CD8-positive, alpha-beta T cell (primary cell): ENCODE measurements at places on chromosomes 11 and 22.

DNA sequence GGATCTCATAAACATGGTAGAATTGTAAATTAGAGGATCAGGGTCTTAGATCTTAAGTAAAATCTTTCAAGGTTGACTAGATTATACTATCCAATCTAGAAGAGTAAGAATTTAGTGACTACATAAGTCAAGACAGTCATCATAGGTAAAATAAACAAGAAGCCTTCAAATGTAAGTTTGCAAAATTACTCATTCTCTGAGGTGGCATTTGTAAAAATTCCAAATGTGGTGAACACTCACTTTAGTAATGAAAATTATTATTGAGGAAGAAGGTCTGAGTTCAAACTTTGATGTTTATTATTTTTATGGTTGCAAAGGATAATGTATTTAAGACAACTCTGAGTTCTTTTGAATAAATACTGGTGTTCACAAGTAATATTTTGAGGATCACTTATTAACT, 4.6 kb downstream of the HYLS1 start:
- no peak for DNase-seq

DNA sequence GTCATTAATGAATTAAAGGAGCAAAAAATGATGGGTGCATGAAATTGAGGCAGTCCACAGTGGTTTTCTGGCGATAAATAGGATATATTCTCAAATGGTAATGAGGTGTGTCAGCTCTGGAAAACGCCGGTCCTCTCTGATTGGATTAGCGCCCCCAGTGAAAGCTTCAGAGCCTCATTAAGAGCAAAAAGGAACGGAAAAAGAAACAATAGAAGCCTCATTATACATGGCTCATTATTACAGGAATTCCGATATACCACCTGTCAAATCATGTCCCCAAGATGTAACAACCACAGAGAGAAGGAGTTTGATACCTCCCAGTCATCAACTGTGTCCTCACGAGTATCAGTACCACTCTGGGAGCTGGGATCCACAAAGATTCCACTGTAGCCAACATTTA, 175.7 kb upstream of the PITPNB start:
- no peak for DNase-seq

DNA sequence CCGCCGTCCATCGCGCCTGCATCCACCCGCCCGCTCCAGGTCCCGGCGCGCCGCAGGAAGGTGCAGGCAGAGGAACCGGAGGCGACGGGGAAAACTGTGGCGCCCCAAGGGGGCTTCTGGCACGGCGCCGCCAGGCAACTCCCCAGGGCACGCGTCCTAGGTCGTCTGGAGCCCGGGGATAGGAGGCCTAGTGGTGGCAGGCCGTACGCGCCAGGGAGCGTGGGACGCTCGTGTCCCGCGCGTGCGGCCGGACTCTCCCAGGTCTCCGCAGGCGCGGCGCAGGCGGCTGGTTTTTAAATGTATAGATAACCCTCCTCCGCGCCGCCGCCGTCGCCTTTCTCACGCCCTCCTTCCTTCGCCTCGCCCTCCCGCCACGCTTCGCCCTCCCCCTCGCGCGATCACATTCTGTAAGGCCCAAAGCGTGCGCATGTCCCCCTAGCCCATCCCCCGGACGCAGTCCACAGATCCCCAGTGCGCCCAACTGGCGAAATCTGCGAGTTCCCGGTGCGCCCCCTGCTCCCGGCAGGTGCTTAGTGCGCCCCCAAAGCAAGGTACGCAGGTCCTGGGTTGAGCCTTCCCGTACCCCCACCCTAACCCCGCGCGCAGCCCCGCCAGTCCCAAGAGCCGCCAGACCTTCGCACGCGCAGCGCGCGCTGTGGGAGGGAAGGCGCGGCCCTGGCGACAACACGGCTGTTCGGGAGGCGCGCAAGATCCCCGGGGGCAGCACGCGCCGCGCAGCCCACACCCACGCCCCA, at the start of gene ASCL2:
Gene ASCL2, minus strand, starts transcription at position 267 of the 755 bp plus-strand sequence. Its CDS starts 256 bp downstream, at position 11.
- no peak for DNase-seq

- DNase-seq = no peak
These were observed 5.1 kb upstream of the SEZ6L start for GRCh38 chr22:26164174-26164573.

- no peak for DNase-seq
These were observed 156.9 kb downstream of the DBX1 start for GRCh38 chr11:20003351-20003750.

GRCh38 chr11:44798607-44798972, 71.8 kb downstream of the TSPAN18 start:
- no peak for DNase-seq

- DNase-seq = peak; percentile 61
These were observed at the start of gene KCTD17 for GRCh38 chr22:37051391-37052385. TSS of gene KCTD17 (plus strand) at chr22:37051742. CDS start at chr22:37051761, 19 bp downstream.

GRCh38 chr22:26942637-26942957, 285.2 kb downstream of the MIAT start:
- no peak for DNase-seq

DNA sequence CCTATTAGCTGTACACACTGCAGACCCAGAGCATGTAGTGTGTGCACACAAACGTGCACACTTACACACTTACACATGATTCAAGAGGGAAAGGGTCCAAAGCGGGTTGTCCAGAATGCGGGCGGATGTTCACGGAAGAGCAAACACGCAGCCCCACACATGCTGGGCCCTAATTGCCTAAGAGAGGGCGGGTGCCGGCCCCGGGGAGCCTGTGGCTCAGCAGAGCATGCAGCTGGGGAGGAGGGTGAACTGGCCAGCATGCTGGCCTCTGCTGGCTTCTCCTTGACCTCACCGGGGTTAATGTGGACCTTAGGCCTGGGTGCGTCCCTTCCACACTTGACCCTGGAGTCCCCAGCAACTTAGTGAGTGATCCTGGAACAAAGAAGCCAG, 816.3 kb downstream of the BRD1 start:
- DNase-seq = no peak

DNA sequence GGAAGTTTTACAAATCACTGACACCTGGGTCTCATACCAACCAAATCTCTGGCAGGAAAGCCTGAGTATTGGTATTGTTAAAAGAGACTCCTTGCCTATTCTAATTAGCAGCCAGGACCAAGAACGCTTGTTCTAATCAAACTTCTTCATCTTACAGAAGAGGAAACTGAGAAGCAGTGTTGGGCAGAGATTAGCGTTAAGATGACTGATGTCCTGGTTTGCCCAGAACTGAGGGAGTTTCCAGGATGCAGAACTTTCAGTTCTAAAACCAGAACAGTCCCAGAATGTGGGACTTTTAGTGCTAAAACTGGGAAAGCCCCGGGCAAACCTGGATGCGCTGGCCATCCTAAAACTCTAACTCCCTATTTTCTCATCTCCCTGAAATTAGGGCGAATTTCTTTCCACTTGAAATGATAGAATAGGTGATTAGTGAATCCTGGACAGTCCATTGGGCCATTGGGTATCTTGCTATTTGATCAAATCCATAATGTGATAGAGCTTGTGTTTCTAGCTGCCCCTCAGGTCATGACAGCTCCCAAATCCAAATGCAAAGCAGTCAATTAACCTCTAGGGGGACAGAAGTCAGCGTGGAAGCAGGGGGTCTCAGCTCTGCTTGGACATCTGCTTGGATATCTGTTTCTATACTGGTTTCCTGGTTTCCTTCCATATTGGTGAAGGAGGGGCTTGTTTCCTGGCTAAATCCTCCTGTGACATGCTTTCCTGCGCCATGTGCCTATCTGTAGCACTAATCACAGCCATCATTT, 16.0 kb upstream of the TMPRSS13 start:
- no peak for DNase-seq

- no peak for DNase-seq
These were observed 39.4 kb upstream of the CFAP300 start for GRCh38 chr11:102007567-102008437.

DNA sequence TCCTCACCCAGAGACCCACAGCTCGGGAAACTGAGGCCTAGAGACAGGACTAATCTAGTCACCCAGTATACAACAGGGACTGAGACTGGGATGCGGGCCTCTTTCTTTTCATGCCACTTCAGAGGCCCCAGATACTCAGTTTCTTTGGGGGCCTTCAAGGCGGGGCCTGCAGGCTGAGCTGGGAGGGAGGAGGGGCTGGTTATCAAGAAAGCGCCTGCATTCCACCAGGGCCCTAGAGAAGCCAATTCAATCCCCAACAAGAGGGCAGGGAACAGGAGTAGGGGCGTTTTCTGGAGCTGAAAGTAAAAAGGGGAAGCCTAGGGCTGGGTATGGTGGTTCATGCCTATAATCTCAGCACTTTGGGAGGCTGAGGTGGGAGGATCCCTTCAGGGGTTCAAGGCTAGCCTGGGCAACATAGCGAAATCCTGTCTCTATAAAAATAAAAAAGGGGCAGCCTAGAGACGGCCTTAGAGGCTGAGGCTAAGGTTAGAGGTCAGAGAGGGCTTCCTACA, 1.6 kb downstream of the ATG2A start:
- peak; percentile 11 for DNase-seq

DNA sequence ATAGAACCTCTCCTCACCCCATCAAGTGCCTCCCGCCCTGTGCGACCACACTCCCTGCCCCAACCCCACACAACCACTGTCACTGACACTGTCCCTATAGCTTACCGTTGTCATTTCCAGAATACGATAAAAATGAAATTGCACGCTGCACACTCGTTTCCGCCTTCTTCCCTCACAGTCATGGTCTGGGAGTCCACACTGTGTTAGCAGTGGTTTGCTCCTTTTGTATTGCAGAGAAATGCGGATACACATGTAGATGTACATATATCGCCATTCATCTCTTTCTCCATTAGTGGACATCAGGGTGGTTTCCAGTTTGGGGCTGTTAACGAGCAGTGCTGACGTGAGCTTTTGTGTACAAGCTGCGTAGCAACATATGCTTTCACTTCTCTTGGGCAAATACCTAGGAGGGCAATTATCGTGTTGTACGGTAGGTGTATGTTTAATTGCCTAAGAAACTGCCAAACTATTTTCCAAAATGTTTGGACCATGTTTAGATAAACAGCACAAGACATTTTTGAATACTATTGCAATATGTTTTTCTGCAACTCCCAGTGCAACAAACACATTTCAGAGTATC, 59.2 kb upstream of the CD5 start:
- DNase-seq = peak; percentile 83

DNA sequence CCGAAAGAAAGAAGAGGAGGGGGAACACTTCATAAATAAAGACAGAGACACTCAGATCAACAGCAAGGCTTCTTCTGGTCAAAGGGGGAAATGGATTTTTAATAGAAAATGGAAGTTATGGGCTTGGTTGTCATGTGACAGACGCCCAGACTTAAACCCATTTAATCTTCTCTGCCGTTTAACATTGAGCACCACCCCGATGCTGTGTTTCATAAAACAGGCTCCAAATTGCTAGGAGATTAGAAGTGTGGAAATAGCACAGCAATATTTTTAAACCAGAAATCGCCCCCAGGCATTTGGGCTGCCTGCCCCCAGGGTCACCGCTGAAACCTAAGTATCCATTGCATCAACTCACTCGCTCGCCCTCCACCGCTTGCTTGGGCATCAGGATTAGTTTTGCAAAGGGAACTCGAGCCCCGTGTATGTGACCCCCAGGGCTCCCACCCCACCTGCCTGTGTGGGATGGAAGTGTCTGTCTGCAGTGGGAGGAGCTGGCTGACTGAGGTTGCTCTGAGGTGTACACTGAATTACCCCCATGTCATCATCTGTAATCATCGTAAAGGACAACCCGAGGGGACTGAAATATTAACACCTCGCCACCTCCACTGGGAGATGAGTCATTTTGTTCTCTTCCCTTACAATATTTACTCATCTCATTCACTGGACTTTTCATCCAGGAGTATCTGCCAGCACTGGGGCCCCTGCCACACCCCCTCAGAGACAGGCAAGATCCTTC, 10.7 kb downstream of the DSCAML1 start:
- no peak for DNase-seq

- no peak for DNase-seq
These were observed 106.4 kb downstream of the CTNND1 start for GRCh38 chr11:57867966-57868365.

- DNase-seq = no peak
These were observed 74.0 kb upstream of the TTC12 start for GRCh38 chr11:113240389-113240788.

DNA sequence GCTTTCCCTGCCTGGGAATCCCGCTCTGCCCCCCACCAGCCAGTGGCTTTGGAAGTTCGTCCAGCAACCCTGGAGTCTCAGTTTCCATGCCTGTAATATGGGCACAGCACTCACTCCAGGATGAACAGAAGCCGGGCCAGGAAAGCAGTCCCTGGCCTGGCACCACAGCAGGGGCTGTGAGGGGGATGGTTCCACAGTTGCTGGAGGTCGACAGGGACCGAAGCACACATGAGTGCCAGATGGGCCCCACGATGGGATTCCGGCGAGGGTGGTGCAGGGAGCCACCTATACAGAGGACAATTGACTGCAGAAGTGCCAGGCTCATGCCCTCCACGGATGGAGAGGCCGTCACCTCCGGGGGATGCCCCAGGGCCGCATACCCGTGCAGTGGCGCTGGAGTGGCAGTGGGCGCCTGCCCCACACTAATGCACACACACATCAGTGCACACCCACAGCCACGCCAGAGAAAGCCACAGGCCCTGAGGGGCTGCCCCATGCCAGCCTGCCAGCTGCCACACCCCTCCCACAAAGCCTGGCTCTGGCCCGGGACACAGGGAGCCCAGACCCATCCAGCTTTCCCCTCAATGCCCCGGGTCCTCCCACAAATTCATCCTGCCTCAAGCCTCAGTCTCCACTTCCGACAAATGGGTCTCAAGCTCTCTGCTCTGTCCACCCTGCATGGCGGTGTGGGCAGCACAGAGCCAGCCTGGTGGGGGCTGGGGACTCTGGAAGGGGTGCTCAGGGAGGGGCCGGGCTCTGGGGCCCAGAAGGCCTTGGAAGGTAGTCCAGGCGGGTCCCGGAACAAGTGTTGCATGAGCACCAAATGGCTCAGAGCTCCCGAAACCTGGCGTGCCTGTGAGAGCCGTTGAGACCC, 9.7 kb downstream of the ASCL2 start:
- no peak for DNase-seq

- no peak for DNase-seq
These were observed 1.9 kb downstream of the USP47 start for GRCh38 chr11:11843642-11844041.

GRCh38 chr22:41940832-41941765, 5.9 kb downstream of the CENPM start:
- peak; percentile 79 for DNase-seq

GRCh38 chr11:7253800-7254199, 2.1 kb downstream of the SYT9 start:
- DNase-seq = no peak

DNA sequence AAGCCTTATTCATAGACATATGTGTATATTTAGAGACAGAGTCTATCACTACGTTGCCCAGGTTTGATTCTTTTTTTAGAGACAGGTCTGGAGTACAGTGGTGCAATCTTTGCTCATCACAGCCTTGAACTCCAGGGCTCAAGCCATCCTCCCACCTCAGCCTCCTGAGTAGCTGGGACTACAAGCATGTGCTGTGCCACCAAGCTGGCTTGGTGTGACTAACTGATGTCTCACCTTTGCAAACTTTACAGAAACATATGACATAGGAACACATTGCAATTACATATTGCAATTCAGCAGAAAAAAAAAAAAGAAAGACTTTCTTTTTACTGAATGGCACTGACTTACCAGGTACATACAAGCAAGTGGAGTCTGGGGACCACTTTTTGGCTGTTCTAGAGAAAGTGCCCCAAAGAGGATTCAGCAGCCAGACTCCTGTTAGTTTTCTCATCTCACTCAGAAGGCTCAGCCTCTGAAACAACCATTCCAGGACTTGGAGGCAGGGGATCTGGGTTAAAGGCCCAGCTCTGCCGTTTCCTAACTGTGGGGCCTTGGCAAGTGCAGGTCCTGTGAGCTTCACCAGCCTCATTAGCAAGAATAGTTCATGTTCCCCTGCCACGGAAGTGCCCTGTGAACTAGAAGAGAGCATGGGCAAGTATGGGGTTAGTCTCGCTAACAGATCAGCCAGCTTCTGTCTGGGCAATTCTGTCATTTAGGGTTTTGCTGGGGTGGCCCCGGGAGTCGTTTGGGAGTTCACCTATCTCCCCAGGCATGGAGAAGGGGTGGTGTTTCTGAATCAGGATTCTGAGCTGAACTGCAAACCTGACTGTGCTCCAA, 11.3 kb upstream of the NFAM1 start:
- DNase-seq = no peak
